ENCODE measurements at places on chromosomes 16 and 17.

- DNase-seq: no peak
These were observed 586.4 kb downstream of the MAF start for GRCh38 chr16:79013930-79014660.

GRCh38 chr16:79074541-79074940 lies 526.0 kb downstream of the MAF start:
- DNase-seq: no peak

DNA sequence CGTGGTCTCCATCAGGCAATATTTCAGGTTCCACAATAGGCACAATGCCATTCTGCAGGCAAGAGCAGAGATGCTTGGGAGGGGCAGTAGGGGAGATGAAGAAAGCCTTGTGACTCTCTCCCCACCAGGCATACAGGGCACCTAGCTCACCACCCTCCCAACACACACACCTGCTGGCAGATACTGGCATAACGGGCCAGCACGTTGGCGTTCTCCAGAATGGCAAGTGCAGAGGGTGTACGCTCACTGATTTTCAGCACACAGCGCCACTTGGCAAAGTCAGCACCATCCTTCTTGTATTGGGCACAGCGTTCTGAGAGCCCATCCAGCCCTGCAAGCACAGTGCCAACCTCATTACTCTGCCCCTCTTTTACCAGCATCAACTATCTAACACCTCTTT lies 2.2 kb downstream of the ALDOC start:
- peak; percentile 70 for DNase-seq

DNA sequence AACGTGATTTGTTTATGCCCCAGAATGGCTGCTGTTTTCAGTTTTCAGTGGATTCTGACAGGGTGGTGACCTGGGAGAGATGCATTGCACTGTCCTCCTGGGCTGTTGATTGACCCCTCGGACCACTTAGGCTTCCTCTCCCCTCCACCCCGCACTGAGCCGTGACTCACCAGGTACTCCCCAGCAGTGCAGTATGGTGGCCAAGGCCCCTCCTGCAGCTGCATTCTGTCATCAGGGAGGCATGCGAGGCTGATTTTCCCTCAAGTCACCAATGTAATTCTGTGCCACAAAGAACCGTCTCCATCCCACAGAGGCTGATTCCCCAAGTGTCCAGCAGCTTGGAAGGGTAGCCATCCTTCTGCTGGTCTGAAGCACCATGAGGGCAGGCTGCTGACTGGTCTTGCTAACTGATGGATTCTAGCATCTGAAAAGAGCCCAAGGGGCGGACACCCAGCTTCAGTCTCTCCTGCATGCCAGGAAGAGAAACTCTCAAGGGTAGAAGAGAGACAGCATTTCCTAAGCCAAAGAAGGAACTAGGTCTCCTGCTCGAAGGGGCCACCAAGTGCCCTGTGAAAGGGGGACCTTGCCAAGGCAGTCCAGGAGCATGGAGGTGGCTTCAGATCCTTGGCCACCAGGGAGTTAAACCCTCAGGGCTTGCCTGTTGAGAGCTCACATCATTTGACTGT lies 148.1 kb downstream of the SOCS1 start:
- no peak for DNase-seq

- DNase-seq: no peak
These were observed 640.7 kb upstream of the SOX9 start for GRCh38 chr17:71480099-71480498.

DNA sequence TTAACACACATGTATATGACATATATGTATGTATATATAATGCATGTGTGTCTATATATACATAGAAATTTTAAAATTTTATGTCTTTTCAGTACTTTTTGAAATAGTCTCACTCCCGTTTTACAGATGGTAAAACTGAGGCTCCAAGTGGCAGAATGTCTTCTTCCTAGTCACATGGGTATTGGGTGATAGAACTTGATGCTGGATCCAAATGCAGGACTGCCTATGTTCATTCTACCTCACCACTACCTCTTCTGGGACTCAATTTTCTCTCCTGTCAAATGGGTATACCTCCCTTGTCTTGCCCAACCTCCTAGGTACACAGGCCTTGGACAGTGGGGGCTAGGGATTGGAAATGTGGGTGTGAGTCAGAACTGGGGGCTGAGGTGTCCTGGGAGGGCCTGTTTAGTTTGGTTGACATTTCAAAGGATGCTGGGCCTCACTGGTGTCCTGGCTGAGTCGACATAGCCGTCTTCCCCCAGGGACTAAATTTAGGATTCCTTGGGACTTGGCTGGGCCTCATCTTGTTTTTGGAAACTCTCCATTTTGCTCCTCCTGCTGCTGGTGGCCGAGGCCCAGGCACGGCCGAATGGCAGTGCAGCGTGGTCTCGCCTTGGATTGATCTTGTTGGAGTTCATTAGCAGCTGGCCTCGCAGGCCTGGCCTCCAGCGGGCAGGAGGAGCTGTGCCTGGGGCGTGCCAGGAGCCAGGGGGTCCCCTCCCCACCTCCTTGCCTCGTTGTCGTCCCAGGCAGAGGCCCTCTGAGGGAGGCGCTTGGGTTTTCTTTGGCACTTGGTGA lies 25.9 kb downstream of the NKD1 start:
- no peak for DNase-seq

DNA sequence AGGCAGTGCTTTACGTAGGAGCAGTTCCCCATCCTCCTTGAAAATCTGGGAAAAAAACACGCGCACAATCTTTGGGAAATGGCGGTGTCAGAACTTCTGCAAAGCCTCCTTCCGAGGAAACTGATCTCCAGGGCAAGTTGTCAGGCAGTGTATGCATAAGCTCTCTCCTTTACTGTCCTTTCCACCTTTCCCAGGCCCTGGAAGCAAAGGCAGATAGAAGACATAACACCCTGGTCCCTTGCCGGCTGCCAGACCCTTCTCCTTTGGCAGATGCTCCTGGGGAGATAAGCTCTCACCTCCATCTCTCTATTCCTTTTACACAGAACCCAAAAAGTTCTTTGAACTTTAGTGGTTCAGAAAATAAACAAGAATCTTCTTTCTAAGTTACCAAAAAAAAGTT lies 12.4 kb downstream of the TOB1 start:
- no peak for DNase-seq

DNA sequence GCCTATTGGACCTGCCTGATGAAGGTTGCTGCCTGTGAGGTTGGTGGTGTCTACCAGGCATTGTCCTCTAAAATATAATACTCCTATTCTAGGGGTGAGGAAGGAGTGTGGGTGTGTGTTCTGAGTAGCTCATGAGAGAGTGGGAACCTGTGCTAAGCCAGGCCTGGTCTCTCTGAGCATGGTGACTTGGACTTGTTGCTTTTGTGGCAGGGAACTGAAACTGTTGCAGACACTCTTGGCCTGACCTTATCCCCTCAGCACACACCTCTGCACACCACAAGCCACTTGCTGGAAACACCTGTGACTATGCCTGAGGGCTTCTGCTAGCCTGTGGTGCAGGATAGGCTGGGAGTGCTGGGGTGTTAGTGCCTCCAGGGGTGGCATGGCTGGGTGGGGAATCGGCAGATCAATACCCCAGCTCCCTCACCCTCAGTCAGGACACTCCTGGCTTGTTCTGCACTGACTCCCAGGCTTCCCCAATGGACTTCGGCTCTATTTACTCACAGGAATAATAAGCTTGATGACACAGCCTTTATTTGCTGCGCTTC lies 29.9 kb downstream of the PLCG2 start:
- peak; percentile 67 for DNase-seq

DNA sequence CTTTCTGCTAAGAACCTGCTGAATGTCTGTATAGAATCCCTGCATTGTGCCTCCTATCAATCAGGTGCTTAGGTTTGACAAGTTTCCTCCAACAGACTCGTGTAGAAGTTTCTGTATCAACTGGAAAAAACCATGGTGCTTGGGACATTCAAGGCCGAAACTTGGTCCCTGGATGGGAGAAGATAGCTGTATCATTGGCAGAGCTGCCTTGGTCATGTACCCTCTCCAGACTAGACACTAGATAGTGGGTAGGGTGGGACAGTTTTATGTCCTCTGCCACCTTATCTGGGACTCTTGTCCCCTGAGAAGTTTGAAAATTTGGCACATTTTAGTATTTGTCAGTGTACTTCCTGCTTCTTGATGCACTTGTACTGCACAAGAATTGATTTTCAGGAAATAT lies 520.8 kb downstream of the WWOX start:
- DNase-seq: no peak

GRCh38 chr17:36812762-36813161 lies 124.5 kb upstream of the LHX1 start:
- DNase-seq: no peak

- DNase-seq: no peak
These were observed 140.6 kb downstream of the MAP2K6 start for GRCh38 chr17:69555056-69555455.

DNA sequence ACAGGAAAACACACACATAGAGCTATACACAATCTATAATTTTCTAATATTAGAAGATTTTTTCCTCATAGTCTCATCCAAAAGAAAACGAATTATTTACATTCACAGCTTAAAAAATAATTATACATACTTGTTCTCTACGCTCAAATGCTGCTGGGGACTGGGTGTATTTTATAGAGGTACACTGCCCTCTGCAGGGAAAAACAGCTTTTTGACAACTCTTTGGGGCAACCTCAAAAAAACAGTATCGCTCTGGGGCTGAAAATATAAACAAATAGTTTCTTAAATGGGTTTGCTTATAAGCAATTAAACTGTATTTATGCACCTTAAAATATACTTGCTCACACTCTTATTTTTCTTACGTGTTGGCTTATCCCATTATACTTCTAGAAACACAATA lies 261.8 kb upstream of the PSMD7 start:
- no peak for DNase-seq

GRCh38 chr17:7174603-7175326 lies 4.4 kb downstream of the ASGR1 start:
- DNase-seq: no peak

DNA sequence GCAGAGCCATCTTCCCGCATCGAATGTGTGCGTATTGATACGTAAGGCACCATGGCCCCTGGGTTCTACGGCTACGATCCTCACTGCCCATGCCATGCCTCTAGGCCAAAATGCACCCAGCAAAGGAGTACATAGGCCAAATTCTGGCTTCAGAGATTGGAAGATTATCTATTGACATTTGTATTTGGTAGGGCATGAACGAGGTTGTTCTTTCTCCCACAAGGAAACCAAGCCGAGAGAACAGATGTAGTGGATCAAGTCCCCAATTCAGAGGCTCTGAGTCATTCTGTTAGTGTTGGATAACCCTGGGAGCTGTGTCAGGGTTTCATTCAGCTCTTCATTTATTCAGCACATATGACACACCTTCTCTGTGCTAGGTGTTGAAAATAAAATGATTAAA lies 36.5 kb downstream of the HOXB1 start:
- no peak for DNase-seq
